ENCODE measurements at places on chromosomes 16 and 17. TPM values are rescaled to one million over a fixed set of nuclear protein-coding genes. Genes with fewer than 3 reads are reported as not detected.

- DNase-seq: no peak
Observed at GRCh38 chr17:80671039-80671824, 126.6 kb downstream of the RPTOR start.

Gene MRM1
- total RNA-seq: 4.3 TPM

DNA sequence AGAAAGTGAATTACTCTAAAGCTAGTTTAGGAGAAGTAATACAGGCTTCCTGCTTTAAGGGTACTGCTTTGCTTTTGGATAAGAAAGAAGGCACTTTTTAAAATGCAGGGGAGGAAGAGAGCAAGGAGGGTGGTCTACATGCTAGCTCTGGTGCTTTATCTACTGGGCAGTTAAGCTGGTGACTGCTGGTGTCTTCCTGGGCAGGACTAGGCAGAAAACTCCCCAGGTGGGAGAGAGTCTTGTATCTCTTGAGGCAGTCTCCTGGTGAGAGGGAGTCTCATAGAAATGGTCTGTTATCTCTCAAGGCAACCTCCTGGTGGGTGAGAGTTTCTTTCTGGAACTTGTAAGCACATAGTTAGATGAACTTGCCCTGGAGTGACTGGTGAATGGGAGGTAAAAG lies 953.9 kb upstream of the GOT2 start:
- no peak for DNase-seq

GRCh38 chr17:7097940-7098339 lies 16.7 kb downstream of the ASGR2 start:
- DNase-seq: no peak

DNA sequence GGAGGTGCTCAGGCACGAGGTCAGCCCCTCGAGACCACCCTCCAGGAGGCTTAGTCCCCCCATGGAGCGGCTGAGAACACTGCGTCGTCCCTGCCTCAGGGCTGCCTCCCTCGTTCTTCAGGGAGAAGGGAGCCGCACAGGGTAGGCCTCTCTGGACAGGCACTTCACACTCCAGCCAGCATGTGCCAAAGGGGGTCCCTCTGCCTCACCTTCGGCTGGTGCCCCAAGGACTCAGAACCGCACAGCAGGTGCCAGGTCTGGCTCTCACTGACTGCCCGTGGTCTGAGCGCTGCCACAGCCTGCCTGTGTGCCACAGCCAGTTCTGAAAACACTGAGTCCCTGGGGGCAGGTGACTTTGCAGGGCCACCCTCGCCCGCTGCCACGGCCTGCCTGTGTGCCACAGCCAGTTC lies 7.1 kb downstream of the P2RX5 start:
- DNase-seq: no peak

GRCh38 chr17:42310787-42311215 lies 22.5 kb downstream of the STAT5A start:
- no peak for DNase-seq

DNA sequence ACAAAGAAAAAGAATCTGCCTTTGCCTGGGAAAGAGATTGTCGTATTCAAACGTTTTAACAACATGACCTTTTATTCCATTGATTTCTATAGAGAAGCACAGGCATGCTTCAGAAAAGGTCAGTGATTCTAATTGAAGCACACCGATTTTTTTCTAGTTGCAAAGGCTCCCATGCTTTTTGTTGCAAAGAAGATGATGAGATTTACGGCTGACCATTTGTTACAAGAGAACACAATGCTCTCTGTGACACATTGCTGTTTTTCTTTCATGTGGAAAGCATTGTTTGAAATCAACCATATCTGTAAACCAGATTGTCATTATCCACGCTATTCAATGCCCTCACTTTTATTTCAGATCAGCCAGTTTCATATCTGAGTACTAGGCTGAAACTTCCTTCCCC lies 99.8 kb downstream of the NLK start:
- DNase-seq: no peak

DNA sequence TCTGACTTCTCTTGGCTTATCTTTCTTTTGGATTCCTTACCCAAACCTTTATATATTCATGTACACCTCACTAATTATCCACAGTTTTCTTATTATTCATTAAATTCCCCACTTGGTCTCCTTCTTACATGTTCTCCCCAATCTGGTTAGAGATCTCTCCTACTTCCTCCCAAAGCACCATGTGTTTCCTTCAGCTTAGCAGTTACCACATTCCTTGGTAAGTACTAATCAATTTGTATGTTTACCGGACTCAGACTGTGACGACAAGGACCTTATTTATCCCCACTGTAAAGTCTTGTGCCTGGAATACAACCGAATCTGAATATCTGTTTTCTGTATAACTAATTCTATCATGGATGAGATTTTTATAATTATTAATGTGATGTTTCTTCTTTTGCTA lies 389.5 kb downstream of the KCNJ2 start:
- no peak for DNase-seq

DNA sequence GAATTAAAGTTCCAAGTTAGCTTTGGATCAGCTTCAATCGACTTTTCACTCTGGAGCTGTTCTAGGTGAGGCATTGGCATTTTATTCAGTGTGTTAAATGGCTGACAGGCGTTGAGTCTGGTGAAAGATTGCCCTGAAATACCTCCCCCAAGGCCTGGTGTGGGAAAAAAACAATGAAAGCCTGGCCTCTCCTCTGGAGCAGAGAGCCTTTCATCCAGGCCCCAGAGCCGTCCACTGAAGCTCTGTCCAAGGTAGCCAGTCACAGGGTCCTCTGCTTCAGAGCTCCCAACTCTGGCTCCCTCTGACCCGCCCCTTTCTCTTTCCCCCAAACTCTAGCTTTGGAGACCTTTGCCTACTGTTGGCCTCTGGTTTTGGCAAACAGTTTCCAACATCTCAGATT lies 123.6 kb upstream of the CRHR1 start:
- DNase-seq: no peak

DNA sequence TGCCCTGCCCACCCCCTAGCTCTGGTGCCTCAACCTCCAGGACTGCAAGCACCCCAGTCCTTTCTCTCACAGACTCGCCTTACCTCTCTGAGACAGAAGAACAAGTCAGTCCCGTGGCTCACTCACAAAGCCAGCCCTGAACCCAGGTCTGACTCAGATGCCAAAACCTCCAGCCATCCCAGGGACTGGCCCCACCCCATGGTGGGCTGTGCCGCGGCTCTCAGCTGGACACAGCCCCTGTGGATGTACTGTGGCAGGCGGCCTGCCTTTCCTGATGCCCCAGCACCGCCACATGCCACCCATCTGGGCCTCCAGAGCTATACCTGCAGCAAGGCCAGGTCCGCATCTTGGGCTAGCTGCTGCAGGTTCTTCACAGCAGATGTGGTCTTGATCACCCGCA lies 19.8 kb downstream of the MPG start:
- DNase-seq: no peak

Gene TRPV2
- total RNA-seq: 123 TPM

DNA sequence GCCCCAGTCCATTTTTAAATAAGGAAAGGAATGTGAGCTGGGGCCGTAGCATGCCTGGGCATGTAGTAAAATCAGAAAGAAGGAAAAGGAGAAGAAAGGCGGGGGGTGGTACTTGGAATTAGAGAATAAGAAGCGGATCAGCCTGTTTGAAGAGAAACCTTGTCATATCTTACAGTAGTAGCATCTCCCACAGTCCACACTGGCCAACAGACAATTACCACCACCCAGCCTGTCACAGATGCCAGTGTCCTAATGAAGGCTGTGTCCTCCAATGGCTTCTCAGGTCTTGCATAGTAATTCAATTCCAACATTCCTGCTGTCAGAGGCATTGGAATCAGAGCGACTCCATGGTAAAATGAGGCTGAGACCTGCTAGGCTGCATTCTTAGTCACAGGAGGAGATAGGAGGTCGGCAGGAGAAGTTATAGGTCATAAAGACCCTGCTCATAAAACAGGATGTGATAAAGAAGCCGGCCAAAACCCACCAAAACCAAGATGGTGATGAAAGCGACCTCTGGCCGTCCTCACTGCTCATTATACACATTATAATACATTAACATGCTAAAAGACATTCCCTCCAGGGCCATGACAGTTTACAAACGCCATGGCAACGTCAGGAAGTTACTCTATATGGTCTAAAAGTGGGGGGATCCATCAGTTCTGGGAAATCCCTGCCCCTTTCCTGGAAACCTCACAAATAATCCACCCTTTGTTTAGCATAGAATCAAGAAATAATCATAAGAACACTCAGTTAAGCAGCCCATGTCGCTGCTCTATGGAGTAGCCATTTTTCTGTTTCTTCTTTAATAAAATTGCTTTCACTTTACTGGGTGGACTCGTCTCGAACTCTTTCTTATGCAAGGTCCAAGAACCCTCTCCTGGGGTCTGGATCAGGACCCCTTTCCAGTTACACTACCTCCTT lies 9.6 kb upstream of the AKAP10 start:
- no peak for DNase-seq

Gene TEX19
- total RNA-seq: not detected

DNA sequence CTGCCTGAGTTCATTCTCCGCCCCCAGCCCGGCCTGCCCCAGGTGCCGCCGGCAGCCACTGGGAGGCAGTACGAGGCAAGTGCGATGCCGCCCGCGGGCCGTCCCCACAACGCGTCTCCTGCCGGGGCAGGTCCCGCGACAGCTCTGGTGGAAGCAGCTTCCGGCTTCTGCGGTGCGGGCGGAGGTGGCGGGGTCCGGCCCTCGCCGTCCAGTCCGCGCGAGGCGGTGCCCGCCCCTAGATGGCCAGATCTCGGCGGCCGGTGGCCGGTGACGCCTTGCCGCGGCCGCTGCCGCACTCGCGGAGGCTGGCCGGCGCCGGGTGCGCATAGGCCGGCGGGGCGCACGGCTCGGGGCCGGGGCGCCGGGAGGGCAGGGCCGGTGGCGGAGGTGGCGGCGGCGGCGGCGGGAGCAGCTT lies 1.8 kb downstream of the GJD3 start:
- peak; percentile 42 for DNase-seq

Gene PDE6G
- total RNA-seq: 0.29 TPM
